ENCODE measurements at places on chromosomes 6 and 20.

DNA sequence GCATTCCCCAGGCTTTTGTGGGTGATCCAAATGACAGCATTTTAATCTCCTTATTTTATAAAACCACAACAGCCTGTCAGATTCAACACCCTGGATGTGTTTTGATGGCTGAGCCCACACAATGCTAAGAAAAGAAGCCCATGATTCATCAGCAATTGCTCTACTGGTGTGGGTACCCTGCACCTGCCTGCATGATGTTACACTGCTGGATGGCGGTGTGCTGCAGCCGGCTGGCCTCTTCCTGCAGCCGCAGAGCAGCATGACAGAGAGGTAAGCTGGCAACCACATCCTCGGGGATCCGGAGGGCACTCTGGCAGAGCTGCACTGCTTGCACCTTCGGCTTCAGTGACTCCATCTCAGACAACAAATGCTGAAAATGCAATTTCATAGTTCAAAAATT is 327.5 kb downstream of the SYNE1 start:
- peak; percentile 36 for DNase-seq

DNA sequence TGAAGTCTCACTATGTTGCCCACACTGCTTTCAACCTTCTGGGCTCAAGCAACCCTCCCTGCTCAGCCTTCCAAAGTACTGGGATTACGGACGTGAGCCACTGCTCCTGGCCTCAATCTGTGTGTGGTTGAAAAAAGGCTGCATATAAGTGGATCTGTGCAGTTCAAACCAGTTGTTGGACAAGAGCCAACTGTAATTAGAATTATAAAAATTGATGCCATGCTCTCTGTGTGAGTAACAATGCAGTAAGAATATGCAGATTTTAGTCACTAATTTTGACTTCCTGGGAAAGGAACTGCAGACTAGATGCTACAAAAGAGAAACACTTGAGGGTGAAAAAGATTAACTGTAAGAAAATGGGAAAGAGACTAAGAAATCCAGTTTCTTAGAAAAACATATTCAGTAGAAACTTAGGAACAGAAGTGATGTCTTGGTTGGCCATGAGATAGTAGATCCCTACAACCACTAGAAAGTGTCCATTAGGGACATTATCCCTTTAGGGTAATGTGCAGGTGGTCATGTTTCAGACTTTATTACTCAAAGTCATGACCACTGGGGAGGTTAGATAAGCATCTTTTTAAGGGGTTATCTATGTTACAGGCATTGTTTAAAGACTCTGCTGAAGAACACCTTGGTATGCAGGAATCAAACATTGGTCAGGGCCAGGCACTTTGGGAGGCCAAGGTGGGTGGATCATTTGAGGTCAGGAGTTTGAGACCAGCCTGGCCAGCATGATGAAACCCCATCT is 26.3 kb downstream of the ITCH start:
- no peak for DNase-seq

DNA sequence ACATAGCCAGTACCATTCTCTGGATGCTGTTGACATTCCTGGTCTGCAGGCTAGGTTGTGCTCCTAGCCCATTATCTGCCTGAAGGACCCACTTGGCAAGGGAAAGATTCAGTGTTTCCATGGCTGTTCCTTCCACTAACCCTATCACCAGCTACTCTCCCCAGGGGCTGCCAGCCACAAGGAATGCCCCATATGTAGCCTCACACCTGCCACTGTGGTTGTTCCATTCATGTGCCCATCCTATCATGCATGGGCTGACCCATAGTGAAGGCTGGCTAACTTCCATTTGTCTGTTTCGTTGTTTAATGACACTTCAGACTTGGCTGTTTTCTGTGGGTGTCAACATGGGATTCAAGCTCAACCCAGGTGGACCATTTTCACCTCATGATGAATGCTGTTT is 25.6 kb upstream of the HLA-A start:
- no peak for DNase-seq

DNA sequence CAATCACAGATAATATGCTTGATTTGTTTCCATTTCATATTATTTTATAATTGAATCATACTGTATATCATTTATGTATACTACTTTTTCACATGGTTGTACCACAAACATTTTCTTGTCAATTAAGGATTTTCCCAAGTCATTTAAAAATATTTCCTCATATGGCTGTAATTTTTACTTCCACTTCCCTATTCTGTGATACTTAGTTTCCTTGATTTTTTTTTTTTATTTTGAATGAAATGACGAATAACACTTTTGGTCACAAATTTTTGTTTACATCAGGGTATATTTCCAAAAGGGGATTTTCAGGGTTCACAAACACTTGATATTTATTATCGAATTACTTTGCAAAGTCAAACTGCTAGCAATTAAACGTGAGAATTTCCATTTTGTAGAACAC is 515.6 kb downstream of the KIF16B start:
- no peak for DNase-seq

GRCh38 chr6:124962639-124963415 is 590 bp downstream of the RNF217 start:
- DNase-seq = peak; percentile 75

GRCh38 chr20:51705400-51705799 is 62.8 kb downstream of the ATP9A start:
- no peak for DNase-seq

- no peak for DNase-seq
Observed at GRCh38 chr6:63675138-63675537, 39.5 kb downstream of the PHF3 start.

DNA sequence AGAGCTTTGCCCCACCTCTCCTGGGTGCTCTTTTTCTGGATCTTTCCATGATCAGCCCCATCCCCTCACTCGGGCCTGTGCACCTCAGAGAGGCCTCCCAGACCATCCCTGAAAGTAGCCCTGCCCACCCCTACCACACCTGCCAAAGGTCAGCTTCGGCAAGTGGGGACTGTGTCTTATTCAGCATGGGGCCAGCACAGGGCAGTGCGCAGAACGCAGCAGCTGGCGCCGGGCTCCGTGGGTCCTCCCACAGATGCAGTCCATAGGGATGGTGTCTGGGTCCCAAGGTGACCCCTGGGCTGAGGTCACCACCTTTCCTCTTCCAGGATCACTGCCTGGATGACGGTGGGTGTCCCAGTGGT is 79.4 kb downstream of the CEBPB start:
- no peak for DNase-seq

DNA sequence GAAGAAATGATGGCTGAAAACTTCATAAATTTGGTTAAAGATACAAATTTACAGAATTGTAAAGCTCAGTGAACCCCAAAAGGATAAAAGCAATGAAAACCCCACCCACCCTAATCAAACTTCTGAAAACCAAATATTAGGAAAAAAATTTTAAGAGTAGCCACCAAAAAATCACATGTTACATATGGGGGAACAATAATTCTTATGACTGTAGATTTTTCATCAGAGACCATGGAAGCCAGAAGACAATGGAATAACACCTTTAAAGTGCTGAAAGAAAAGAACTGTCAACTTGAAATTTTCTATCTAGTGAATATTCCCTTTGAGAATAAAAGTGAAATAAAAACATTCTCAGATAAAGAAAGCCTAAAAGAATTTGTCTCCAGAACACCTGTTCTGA is 24.4 kb downstream of the PROCR start:
- DNase-seq = no peak

GRCh38 chr20:57088436-57088835 is 178.0 kb downstream of the BMP7 start:
- DNase-seq = no peak

GRCh38 chr6:165630544-165630953 is 32.5 kb downstream of the PDE10A start:
- DNase-seq = no peak
